ENCODE measurements at places on chromosomes 6 and 20.

DNA sequence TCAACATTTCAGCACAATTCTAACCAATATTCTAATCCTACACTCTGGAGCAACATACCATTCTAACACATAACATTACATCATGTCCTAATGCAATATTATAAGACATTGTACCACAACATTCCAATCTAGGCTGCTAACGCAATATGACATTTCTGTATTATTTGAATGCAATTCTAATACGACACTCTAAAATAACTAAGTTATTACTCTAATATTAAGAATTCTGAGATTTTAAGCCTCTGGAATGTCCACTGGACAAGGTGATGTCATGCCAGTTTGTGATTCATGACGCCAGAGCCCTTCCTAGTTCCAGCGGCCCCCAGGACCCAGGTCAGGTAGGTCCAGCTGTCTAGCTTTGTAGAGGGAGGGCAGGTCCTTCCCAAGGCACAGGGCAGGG, 69.7 kb upstream of the SIRPA start:
- no peak for DNase-seq

DNA sequence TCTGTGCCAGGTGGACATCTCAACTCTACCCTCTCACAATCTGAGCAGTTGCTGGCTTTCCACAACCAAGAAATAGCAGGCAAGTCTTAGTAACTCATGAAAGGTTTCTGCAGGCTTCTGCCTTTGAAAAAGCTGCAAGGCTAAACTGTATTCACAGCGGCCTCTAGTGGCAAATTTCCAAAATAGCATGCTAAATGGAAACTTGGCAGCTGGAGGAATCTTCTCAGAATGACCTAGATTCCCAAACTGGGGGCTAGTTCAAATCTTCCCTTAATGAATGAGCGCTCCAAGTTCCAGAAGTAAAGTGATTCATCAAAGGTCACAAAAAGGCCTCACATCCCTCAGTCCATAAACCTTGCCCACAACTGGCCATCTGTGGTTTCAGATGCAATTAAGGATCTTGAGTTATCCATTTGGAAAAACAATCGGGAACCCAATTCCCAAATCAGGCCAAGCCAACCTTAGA, 11.9 kb upstream of the CPNE5 start:
- peak; percentile 58 for DNase-seq

DNA sequence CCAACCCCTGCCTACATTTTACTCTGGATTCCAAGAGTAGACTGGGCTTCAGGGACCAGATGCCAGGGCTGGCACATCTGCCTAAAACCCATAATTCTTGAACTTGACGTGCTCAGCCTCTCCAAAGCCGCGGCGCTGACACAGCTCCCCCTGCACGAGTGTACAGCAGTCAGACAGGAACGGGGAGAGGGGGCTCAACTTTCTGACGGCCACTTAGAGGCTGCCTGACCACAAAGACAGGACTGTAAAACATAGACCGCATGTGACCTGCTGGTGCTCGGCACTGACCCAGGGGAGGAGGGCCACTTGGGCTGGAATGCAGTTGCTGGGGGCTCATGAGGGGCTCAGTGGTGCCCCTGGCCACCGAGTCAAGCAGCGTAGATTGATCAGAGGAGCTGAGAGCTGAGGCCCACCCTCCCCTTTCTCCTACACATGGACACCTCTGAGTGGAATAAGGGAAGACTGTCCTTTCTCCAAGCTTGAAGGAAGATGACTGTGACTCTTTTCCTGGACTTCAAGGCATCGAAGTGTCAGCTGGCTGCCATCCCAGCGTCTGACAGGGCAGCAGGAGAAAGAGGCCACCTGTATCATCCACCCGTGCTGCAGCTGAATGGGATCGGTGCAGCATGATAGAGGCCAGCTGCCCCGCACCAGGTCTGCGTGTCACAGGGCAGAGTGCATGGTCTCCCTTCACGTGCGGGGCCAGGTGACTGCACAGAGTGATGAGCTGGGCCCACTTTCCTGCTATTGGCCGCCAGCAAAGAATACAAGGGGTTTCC, 171.3 kb upstream of the AGPAT4 start:
- DNase-seq: no peak

- DNase-seq: no peak
These were observed 21.7 kb downstream of the FGD2 start for GRCh38 chr6:37027036-37027720.

DNA sequence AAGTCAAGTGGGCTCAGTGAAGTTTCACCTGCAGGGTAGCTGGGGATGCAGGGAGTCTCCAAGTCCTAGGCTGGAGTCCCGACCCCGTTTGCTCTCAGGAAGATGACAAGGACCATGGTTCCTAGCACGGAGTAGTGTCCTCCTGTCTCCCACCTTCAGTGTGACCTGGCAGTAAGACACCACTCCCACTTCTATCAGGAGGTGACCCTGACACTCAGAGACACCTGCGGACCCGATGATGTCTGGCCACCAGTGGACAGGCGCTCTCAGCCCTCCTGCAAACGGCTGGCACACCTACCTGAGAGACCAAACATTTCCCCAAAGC, 1.1 kb downstream of the SOD2 start:
- DNase-seq: no peak

DNA sequence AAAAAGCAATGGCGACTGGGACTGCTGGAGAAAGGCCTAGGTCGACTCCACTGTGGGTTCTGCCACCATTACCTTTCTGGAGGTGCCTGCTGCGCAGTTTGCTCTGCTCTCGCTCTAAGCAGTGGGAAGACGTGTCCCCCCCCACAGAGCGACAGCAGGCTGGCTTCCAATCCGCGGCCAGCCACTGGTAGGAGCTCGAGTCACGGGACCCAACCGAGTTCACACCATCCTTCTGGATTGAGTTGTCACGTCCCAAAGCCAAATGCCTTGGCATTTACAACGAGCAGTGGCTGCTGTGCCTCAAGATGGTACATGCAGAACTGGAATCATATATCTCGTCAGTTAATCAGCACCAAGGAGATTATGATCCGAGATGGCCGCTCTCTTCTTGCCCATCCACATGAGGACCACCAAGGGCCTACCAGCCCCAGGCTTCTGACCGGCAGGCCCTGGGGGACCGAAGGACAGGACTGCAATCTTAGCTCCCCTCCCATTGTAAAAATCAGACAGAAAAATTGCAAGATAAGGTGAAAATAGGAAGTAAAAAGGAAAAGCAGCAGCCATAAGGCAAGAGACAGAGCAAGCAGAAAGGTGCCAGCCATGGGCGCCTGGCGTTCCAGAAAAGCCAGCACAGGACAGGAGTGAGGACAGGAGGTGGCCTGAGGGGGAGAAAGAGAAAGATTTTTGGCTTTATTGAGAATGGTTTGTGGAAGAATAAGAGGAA, 74.4 kb downstream of the TRAM2 start:
- no peak for DNase-seq

DNA sequence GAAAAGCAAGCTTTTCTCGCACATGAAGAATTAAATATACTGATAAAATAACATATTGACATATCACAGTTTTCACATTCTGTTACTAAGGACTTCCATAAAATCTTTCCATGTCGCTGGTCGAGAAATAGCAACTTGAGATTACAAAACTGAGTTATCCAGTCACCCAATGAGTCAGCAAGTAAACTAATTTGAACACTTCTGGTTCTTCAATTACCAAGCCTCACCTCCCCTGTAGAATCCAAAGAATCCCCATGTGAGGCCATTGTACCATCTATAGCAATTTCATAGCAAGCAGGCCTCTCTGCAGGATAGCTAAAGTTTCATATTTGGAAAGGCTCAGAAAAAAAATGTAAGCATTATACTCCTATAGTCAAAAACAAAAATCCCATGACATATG, 87.3 kb downstream of the PKHD1 start:
- no peak for DNase-seq

DNA sequence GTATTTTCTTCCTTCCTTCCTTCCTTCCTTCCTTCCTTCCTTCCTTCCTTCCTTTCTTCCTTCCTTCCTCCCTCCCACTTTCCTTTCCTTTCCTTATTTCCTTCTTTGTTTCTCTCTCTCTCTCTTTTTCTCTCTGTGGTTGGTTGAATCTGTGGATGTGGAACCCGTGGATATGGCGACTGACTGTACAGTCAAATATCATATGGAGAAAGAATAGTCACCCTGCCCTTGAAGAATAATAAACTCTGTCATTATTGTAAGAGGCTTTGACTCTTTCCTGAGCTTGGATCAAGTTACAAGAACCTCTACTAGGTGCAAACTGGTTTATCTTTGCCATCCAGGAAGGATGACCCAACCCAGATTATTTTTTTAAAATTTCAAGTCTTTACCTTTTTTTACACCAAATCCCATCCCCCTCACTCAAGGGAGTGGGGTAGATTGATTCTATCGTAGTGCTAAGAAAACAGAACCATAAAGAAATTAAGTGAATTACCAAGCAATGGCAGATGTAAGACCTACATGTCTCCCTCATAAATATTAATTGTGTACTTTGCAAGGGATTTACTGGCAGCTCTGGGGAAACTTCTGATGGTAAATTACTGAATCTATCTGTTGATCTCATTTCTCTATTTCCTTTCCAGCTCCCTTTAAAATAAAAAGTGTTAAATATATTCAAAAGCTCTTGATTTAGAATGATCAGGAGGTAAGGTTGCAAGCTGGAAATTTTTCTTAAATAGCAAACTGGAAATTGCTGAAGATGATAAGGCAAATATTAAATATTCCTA, 667.5 kb downstream of the UTRN start:
- no peak for DNase-seq

GRCh38 chr20:11140359-11140758, 466.6 kb upstream of the JAG1 start:
- DNase-seq: no peak

GRCh38 chr6:35052694-35053565, 88.2 kb downstream of the TCP11 start:
- DNase-seq: no peak

DNA sequence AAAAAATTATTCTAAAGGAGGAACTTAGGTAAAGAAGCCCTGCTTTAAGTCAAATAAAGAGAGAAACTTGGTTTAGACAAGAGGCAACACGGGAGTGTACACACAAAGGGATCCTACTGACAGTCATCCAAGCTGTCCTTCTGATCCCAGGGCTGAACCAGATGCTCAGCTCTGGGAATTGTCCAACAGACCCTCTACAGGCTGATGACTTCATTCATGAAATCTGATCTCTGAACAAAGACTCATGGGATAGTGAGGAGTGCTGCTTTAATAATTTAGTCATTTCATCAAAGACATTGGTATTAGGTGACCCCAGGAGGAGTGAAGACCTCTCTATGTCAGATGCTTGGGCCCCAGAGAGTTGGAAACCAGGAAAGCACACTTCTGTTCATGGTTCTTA, 65.6 kb upstream of the ARMH2 start:
- no peak for DNase-seq

DNA sequence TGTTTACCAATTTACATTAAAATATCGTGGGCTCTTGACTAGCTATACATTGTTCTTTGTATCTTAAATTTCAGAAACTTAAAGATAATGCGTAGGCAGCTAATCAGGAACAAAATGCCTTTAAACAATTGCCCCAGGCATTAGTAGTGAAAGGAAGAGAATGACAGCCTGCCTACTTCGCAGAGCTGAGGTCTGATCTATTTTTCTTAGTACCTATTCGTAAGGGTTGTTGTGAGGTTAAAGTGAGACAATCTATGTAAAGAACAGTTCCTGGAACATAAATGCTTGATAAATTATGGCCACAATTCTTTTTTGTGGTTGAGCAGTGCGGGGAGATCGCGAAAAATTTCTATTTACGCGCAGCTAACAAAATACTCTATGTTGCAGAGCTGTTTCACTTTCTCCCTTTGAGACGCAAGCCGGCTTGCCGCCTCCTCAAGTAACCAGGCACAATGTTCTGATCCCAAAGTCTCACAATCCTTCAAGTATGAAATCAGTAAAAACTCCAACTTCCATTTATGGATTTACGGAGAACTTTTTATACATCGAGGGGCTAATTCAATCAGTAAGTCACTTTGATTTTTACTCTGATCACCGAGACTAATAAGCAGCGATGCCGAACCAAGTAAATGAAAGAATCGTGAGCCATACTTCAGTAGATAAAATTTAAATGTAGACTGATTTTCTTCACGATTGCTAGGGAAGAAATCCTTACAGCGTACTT, 878 bp upstream of the PNRC1 start:
- DNase-seq: peak; percentile 79

DNA sequence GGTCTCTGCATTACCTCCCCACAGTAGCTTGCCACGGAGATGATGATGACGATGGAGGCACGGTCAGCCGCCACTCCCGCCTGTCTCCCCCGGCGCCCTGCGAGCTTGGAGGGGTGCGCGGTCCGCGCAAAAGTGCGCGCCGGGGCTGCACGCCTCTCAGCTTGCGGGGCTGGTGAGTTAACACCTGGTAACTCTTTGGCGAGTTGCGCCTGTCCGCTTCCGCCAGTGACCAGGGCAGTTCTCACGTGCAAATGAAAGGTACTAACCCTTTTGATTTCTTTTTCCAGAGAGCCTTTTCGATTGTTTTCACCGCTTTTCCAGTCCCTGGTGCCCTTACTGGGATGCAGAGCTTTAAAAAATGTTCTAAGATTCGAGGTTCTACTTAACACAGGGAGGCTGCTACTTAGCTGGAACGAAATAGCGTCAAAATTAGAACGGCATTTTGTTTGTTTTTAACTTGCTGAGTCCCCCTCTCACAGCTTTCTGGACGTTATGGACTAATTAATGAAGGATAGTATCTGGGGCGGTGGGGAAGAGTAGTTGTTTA, 6.2 kb downstream of the GRIK2 start:
- DNase-seq: no peak

- no peak for DNase-seq
These were observed 6.3 kb upstream of the PARD6B start for GRCh38 chr20:50724851-50725723.

- no peak for DNase-seq
These were observed 44.8 kb upstream of the CTNNBL1 start for GRCh38 chr20:37649017-37649416.

DNA sequence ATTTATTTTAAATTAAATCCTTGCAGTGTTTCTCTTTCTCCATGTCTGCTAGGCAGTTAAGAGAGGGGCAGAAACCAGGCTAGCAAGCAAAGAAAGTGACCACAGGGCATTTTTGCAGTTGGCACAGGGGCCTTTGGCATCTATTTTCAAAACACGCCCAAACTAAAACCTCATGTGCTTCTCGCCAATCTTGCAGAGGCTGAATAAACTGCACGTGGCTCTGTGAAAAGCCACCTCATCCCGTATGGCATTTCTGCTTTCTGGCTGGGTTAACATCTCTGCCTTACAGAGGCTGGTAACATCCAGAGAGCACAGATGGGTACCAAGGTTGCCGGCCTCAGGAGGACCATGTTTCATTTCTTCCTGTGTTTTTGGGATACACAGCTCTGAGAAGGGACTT, 54.6 kb downstream of the GJA10 start:
- no peak for DNase-seq

GRCh38 chr6:122363769-122364483, 35.5 kb upstream of the HSF2 start:
- no peak for DNase-seq

GRCh38 chr20:57198132-57199072, 68.0 kb downstream of the BMP7 start:
- DNase-seq: no peak

DNA sequence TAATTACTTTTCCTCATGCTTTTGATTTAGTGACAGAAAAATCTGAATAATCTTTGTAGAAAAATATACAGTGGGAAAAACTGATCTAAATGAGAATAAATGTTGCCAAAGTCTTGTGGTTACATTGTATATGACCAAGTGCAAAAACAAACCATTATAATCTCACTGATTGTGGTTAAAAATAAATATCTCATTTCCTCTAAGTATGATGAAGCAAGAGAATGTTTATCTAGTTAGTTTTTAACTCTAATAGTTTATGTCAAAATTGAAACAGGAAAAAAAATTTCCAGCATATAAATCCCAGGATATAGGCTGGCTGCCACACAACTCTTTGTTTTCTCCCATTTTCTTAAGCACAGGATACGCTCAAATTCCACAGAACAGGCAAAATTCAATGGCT, 392.7 kb upstream of the ID4 start:
- no peak for DNase-seq
